ENCODE measurements at places on chromosomes 3 and 15.

GRCh38 chr3:37338500-37338899 is 164.1 kb upstream of the LRRFIP2 start:
- DNase-seq: no peak

- DNase-seq: no peak
These were observed 31.2 kb downstream of the ATG3 start for GRCh38 chr3:112530573-112530972.

DNA sequence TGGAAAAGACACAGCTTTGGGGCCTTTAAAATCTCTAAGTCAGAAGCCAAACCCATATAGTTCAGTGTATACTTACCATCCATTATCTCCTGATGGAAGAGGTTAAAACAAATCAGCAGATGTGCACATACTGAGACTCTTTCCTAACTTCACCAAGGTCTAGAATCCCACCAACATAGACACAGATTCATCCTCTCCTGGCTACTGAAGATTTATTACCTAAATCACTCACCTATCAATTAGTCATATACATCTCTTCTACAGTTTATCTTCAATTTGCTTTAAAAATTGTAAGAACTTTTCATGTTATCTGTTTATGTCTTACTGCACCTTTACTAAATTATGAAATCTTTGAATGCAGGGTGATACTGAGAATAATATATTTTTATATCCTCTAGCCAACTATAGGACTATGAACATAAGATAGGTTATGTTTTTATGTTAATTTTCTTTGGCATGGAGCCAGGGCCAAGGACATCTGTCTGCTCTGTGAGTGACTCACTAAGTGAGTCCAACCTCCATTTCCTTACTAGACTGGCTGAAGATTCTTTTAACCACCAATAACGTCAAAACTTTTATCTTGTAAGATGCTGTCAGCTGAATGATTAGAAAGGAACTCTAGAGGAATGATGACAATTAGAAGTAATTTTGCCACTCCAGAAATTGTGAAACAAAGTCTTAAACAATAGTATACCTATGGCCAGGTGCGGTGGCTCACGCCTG is 397.6 kb downstream of the FOXP1 start:
- no peak for DNase-seq

- no peak for DNase-seq
These were observed 1202.7 kb downstream of the OTOL1 start for GRCh38 chr3:162699291-162699690.

GRCh38 chr15:94671858-94672532 is 440.6 kb downstream of the MCTP2 start:
- no peak for DNase-seq

GRCh38 chr15:24956111-24956838 is 1.5 kb downstream of the SNRPN start:
- peak; percentile 59 for DNase-seq

- no peak for DNase-seq
These were observed 7.4 kb upstream of the TBC1D5 start for GRCh38 chr3:17749705-17750293.

GRCh38 chr3:40886660-40887425 is 312.5 kb upstream of the CTNNB1 start:
- DNase-seq: no peak

- DNase-seq: no peak
These were observed 77.5 kb upstream of the PRR23C start for GRCh38 chr3:139122221-139122581.

DNA sequence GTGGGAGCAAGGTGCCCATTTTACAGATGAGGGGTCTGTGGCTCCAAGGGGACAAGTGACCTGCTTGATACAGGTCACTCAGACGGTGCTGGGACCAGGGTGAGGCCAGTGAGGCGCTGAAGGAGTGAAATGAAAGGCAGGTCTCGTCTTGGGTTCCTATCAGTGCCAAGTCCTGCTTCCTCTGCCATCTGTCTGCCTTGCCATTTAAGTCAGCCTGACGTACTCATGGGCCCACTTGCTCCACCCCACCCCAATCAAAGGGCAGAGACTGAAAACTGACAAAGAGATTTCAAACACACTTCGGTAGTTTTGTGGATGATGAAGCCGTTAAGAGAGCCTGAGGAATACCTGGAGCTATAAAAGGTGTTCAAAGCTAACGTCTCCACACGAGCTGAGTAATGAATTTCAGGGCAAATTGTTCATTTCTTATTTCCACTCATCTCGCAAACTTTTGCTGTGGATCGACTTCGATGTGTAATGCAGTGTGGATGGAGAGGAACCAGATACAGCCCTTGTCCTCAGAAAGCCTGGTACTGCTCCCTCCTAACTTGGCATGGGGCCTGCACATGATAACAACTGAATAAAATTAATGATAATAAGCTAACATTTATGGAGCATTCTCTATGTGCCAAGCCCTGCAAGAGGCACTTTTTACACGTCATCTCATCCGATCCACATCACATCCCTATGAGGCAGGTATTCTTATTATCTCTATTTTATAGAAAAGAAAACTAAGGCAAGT is 36.6 kb downstream of the ATP2B2 start:
- DNase-seq: no peak

Data from activated T-cell treated with anti-CD3 and anti-CD28 coated beads for 24 hours (primary cell).